ENCODE measurements at places on chromosomes 4 and X.

DNA sequence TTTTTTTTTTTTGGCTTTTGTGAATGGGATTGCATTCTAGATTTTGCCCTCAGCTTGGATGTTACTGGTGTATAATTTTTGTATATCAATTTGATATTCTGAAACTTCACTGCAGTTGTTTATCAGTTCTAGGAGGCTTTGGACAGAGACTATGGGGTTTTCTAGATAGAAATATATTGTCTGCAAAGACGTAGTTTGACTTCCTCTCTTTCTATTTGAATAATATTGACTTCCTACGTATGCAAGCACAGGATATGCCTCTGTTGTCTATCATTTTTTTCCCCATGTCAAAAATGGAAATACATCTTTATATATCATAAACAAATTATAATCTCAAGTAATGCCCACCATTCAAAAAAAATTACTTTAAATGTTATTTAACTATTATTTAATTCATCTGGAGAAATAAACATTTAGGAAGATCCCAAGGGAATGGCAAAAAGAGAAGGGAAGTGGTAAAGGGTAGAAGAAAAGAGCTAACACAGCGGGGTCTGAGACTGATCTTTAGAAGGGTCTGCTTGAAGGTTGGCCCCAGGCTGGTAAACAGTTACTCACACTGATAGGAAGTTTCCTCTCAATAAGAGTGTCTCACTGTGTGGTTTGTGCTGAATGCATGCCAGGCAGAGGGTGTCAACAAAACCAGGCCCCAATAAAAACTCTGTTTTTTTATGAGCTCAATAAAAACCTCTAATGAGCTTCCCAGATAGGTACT, 35.7 kb downstream of the ZNF518B start:
- no peak for DNase-seq

- DNase-seq: no peak
These were observed 8.2 kb downstream of the TNIP3 start for GRCh38 chr4:121155893-121156292.

GRCh38 chr4:79982601-79983322, 90.3 kb downstream of the ANTXR2 start:
- no peak for DNase-seq

- no peak for DNase-seq
These were observed 79.8 kb upstream of the LHFPL1 start for GRCh38 chrX:112759512-112759911.

DNA sequence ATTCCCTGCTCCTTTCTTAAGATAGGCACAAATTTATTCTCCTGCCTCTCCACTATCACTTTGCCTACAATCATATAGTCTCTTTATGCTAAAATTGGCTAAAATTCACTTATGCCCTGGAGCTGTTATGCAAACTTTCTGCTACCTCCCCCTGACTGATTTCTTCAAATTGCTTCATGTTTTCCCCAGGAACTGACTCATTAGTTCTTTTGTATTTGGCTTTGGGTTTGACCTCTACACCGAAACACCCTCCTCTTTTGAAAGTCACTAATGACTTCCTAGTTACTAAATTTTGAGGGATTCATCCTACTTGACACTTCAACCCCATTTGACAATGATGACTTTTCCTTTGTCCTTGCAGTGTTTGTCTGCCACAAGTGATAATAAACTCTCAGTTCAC, 222.6 kb downstream of the NDST4 start:
- DNase-seq: no peak

- no peak for DNase-seq
These were observed 50.8 kb downstream of the PRPS1 start for GRCh38 chrX:107678957-107679740.

DNA sequence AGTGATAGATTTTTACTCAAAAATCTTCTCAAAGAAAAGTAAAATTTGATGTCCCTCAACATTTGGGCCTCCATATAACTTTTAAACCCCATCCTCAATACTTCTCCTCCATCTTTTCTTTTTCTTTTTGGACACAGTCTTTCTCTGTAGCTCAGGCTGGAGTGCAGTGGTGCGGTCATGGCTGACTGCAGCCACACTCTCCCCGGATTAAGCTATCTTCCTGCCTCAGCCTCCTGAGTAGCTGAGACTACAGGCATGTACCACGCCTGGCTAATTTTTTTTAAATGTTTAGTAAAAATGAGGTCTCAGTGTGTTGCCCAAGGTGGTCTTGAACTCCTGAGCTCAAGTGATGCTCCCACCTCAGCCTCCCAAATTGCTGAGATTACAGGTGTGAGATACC, 33.1 kb downstream of the KDM6A start:
- no peak for DNase-seq

- no peak for DNase-seq
These were observed 1579.3 kb downstream of the C4orf33 start for GRCh38 chr4:130675266-130675665.

- DNase-seq: no peak
These were observed 248.1 kb downstream of the C4orf33 start for GRCh38 chr4:129344058-129344457.

GRCh38 chr4:8643441-8643840, 50.9 kb downstream of the CPZ start:
- DNase-seq: no peak

DNA sequence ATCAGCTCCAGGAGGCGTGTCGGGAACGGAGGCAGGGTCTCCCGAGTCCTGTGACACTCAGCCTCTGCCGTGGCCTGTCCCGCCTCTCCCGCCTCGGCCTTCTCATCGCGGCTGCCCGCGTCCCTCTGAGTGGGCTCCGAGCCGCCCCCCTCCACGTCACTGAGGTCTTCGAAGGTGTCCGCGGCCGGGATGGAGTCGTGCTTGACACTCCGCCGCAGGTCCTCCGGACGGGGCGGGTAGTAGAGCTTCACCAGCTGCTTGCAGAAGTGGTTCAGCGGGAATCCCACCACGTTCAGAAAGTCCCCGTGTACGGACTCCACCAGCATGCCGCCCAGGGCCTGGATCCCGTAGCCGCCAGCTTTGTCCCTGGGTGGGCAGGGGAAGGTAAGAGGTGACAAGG, 25.0 kb downstream of the ASMTL start:
- no peak for DNase-seq
